ENCODE measurements at places on chromosomes 3 and 15.

DNA sequence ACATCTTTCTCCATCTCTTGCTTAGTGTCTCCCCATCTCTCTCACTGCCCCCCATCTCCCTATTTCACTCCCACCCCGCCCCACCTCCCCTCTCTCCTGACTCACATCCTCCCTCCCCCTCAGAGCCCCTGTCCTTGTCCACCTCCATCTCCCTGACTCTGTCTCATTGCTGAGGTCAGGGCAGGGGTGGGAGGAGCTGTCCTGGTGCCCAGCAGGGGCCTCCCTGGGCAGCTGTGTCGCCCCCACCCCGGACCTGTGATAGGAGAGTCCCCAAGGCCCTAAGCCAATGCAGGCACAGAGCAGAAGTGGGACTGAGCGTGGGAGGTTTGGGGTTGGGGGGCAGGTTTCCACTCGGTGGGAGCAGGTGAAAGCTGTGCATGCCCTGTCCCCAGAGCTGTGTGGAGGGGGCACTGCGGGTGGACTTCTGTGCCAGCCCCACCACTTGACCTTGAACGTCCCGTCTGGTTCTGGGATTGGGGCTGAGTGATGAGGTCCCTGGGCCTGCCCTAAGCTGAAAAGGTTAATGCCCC is 210.8 kb downstream of the TBC1D2B start:
- DNase-seq: no peak

DNA sequence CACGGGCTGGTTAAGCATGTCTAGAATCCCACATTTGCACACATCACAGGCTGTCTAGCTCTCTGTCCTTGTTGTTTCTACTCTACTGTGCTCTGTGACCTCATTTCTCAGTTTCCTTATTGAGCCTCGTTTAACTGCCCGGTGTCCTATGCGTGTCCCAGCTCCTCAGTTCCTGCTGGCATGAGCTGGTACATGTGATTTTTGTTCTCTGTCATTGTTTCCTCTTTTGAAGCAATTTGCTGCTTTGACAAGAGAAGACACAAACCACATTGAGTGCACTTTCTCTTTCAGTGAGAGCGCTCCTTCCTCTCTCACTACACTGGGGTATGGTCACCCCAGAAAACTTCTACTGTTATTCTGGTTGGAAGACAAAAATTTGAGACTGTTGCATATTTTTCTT is 563.5 kb downstream of the PDCD6IP start:
- no peak for DNase-seq

GRCh38 chr3:76673171-76673570 is 366.7 kb upstream of the ROBO2 start:
- DNase-seq: no peak

DNA sequence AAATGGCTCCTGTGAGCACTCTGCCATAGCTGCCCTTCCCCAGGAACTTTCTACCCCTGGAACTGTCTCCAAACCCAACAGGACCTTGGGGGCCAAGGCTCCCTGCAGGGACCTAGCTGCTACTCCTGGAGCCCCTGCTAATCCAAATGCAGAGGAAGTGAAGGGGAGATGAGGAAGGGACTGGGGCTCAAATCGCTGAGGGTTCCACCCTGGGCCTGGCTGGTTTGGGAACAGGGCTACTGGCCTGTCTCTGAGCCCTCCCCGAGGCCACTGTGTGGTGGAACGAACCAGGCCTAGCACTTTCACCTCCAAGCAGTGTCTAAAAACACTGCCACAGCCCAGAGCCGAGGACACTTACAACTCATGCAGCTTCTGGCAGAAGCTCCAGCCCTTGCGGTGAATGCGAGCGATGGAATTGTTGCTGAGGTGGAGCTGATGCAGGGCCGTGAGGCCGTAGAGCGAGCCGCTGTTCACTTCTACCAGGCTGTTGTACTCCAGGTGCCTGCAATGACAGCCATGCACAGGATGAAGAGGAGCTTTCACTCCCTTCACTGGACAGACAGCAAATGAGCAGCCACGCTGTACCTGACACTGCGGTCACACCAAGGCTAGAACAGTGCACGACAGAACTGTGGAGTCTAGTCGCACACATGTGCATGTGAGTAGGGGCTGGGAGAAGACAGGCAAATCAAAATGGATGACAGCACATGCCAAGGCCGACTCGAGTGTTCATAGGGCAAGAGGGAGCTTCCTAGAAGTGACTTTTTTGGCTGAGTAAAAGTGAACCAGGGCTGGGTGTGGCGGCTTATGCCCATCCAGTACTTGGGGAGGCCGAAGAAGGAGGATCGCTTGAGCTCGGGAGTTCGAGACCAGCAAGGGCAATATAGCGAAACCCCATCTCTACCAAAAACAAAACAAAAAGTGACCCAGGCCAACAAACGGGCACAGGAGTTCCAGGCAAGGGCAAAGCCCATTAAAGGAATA is 90.8 kb downstream of the LRIG1 start:
- DNase-seq: no peak

DNA sequence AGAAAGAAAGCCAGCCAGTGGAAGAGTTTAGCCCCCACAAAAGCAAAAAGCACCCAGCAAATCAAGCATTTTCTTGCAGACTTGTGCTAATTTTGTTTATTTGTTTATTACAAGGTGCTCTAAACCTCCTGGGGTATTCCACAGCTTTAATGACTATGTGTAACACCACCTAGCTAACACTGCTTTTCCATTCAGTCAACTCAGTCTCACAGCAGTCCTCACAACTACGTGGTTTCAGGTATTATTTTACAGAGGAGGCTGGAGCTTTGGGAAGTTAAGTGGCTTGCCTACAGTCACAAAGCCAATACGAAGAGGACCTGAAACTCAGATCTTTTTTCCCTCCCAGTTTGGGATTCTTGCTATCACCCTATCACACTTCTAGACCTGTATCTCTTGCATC is 14.8 kb downstream of the SOX14 start:
- no peak for DNase-seq

- DNase-seq: no peak
These were observed 343.0 kb downstream of the PLOD2 start for GRCh38 chr3:145817870-145818483.

DNA sequence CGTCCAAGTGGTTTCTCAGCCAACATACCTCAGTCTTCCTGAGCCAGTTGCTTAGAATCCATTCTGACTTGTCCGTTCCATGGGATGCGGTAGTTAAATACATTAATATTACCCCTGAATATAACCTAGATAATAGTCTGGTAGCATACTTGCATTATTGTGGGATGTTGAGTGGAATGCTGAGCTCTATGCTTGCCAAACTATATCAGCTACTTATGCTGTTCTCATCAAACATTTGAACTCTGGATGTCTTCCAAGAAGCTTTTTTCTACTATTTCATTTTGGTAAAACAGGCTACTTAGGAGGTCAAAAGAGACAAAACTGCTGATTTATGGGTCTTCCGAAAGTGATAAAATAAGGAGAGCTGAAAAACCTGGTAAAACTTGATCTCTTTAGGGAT is 429.5 kb downstream of the NAALADL2 start:
- DNase-seq: no peak

- no peak for DNase-seq
These were observed 311.7 kb downstream of the CADM2 start for GRCh38 chr3:85270488-85270887.

DNA sequence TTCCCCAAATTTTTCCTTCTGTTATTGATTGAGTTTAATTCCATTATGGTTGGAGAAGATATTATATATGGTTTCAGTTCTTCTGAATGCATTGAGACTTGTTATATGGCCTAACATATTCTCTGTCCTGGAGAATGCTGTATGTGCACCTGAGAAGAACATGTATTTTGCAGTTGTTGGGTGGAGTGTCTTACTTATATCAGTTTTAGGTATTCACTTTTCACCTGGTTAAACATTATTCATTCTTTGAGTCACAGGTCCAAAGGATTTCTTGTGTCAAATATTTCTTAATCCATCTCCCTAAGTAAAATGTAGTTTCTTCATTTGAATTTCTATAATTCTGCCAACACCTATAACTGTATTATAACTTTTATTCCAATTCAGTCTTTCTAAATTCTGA is 17.8 kb downstream of the ACKR2 start:
- no peak for DNase-seq

- DNase-seq: no peak
These were observed 51.0 kb downstream of the RASA2 start for GRCh38 chr3:141537856-141538255.

GRCh38 chr3:120302361-120302760 is 17.3 kb upstream of the GPR156 start:
- DNase-seq: no peak

DNA sequence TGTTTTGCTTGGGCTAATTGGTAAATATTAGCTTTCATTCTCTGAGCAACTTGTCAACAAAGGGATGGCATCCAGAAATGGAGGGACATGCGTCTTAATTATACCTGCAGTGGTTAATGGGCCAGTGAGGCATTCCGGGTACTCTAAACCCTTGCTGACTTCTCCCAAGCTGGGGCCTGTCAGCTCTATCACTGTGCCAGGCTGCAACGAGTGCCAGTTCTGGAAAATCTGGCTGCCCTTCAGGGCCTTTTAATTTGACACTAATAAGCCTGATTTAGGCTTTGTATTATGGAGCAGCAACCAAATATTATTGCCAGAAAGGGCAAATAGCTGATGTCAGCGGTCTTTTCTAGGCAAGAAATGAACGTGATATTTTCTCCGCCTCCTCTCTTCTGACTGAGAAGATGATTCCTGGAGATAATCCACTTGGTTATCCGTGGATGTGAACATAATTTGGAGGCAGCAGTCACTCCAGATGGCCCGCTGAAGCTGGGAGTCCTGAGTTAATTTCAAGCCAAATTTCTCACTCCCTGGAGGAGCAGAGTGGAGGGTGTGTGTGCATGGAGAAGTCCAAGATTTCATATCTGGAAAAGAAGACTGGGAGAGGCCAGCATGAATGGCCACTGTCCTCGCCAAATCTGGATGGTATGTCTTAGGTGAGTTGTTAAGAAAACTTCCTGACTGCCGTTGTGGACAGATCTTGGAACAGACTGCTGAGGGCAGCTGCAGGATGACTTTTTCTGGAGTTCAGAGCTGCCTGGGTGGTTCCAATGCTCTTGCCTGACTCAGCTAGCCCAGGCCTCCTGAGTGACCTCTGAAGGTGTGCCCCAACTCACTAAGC is 44.4 kb upstream of the PSMD6 start:
- no peak for DNase-seq

GRCh38 chr15:65818927-65819562 is 27.0 kb upstream of the DENND4A start:
- no peak for DNase-seq

DNA sequence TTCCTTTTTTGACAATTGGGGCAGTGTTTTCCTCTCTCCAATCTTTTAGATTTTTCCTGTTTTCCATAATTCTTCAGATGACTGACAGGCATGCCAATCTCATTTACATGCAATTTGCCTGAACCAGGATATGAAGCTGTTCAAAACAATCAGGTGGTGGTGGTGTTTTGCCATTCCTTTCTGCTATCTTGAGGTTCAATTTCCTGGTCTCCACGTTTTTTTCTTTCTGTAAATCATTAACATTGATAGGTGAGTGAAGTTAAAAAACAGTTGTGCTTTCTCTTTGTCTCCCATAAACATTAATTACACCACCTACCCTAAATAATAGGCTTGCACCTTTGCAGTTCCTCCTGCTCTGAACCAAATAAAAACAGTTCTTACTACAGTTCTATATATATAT is 49.1 kb downstream of the C2CD4A start:
- no peak for DNase-seq

DNA sequence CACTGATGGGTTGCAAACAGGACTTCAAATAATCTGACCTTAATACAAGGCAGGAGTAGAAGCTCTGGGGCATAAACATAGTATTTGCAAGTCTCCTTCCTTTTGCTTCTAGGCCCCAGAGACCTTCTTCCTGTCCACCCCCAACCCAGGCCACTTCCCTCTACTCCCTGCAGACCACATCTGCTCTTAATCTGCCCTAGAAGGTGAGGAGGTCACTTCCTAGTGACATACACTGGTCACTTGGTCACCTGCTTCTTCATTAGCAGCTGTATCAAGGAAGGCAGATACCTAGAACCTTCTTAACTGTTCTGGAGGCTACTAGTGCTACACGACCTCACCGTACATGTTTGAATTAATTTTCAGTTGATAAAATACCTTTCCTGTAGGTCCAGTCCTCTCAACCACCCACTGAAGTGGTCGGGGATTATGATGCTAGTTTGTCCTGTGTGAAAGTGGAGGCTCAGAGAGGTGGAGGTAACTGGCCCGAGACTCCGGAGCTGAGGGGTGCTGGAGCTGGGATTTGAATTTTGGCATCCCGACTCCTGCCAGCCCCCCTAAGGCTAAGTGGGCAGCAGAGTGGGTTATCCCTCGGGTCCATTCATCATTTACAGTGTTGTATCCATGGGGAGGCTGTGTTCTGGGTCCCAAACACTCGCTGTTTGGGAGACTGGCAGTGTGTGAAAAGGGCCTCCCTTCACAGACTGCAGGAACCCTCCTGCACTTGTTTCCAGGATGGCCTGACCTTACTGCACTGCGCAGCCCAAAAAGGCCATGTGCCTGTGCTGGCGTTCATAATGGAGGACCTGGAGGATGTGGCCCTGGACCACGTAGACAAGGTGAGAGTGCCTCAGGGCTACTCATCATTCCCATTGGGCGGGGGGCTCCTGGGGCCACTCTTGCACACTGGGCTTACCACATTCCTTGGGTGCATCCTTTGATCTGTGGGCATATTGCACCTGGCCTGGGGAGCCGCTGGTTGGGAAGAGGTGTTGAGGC is 13.9 kb downstream of the ANKDD1A start:
- no peak for DNase-seq

DNA sequence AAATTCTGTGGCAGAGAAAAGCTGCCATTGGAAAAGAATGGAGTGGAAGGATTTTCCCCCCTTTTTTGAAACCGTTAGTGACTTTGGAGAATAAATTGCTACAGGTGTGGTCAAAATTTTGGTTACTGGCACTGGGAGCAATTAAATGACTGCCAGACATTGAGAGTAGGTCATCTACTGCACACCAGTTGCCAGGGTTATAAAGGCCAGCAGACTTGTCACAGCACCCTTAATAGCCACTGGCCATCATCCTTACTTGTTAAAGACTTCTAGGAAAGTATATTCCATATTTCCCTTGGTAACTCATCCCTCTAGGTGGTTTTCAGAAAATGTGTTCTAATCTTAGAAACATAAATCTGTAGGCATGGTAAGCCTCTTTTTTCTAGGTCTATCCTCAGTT is 8.0 kb downstream of the PIK3CA start:
- no peak for DNase-seq

DNA sequence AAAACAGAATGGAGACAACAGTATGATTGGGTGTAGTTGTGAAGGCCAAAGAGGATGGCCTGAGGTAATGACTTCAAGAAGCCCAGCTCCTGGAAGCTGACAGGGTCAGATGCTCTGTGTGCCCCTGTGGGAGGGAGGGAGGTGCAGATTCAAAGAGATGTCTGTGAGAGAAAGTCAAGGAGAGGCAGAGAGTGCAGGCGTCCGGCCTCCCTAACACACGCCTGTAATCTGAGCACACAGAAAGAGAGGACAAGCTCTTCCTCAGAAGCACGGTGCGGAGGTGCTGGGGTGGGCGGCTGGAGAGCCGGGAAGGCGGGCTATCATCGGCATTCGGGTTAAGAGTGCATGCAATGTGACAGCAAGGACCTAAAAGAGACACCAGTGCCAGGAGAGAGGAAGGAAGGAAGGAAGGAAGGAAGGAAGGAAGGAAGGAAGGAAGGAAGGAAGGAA is 238.2 kb upstream of the HES1 start:
- DNase-seq: no peak

- no peak for DNase-seq
These were observed 139.7 kb downstream of the STAG1 start for GRCh38 chr3:136612512-136612911.
